Peyer's patch (tissue), 4 donors: ENCODE measurements at places on chromosomes 1 and 21. TPM values are rescaled to one million over a fixed set of nuclear protein-coding genes. Genes with fewer than 3 reads are reported as not detected.

Gene CA6
- not detected for total RNA-seq

- H3K4me3 ChIP-seq = no peak overlapping the region
- no peak overlapping the region for H3K27ac ChIP-seq
- no peaks in the 10 kb centered on the region for H3K36me3 ChIP-seq
- H3K27me3 ChIP-seq = no peaks in the 10 kb centered on the region
Measured at GRCh38 chr1:4797016-4797410, 142.6 kb downstream of the AJAP1 start.

Gene KCNA10
- not detected for total RNA-seq

DNA sequence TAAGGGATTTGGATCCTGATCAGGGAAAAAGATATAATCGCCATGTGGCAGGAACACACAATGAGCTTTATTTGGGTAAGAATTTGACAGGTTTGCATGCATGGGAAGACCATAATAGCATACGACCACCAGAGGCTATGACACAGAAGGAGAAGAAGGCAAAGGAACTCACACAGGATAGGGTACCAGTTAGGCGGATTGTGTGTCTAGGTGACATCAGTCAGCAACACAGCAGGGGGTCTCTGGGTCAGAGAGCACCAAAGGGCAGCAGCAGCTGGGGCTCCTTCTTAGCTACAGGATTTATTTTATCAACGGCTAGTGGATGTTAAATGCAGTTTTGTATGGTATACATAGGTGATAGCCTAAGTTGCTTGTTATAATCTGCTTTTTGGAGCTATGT lies 551.3 kb downstream of the KCNT2 start:
- no peak overlapping the region for H3K4me3 ChIP-seq
- DNase-seq = no peak
- no peak overlapping the region for H3K27ac ChIP-seq

GRCh38 chr1:61404597-61405376 lies 320.2 kb downstream of the TM2D1 start:
- H3K4me3 ChIP-seq = no peak overlapping the region
- no peak overlapping the region for H3K27ac ChIP-seq
- no peaks in the 10 kb centered on the region for H3K4me1 ChIP-seq

DNA sequence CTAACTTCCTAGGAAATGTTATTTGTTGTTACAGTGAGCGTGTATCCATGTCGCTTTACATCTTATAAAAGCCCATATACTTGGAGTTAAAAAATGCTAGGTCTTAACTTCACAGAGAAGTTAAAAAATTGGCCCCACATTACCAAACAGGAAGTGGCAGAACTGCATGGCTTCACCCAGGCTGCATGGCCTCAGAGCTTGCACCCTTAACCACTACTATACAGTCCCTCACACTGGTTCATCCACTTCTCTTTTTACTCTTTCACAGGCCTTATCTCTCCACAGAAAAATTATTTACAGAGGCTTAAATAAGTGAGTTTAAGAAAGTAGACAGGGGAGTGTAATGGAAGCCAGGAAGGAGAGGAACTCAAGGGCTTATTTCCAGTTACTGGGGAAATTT lies 402.5 kb downstream of the HHAT start:
- DNase-seq = no peak
- no peak overlapping the region for H3K4me3 ChIP-seq
- H3K4me1 ChIP-seq = no peaks in the 10 kb centered on the region
- H3K27ac ChIP-seq = no peak overlapping the region
- no peaks in the 10 kb centered on the region for H3K27me3 ChIP-seq

Gene SLAMF8
- total RNA-seq = 18.2 TPM

DNA sequence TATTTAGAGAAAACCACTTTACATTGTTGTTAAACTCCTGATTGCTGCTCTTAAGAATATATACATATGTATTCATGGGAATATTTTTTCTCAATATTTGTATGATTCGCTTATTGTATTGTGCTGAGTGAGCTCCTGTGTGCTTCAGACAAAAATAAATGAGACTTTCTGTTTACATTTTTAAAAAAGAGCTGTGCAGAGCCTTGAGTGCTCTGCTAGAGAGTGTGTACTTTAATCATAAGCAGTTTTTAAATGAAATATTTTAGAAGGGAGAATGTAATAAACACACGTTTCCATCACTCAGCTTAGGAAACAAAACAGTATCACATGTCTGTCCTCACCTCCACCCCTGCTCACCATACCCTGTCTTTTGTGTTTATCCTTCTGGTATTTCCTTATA lies 9.7 kb downstream of the PTPN14 start:
- no peak overlapping the region for H3K27ac ChIP-seq
- no peaks in the 10 kb centered on the region for H3K36me3 ChIP-seq
- no peaks in the 10 kb centered on the region for H3K4me1 ChIP-seq
- H3K4me3 ChIP-seq = no peak overlapping the region
- DNase-seq = no peak

Gene SLFNL1
- not detected for total RNA-seq

DNA sequence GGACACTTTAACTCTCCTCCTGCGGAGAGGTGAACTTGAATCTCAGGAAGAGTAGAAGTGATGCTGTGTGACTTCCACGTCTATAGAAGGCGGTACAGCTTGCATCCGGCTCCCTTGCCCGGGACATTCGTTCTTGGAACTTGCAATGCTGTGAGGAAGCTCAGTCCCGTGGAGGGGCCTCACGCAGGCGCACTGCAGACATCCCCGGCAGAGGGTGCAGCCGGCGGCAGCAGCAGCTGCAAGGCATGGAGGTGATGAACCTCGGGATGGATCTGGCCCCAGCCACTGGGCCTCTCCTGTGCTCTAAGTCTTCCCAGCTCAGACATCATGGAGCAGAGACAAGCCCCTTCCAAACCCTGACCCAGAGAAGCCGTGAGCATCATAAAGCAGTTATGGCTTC lies 61.8 kb upstream of the SOD1 start:
- H3K4me1 ChIP-seq = no peaks in the 10 kb centered on the region
- no peaks in the 10 kb centered on the region for H3K36me3 ChIP-seq
- no peaks in the 10 kb centered on the region for H3K27me3 ChIP-seq
- DNase-seq = no peak
- H3K27ac ChIP-seq = no peak overlapping the region

- H3K36me3 ChIP-seq = no peaks in the 10 kb centered on the region
- H3K4me1 ChIP-seq = no peaks in the 10 kb centered on the region
- no peak overlapping the region for H3K4me3 ChIP-seq
- no peaks in the 10 kb centered on the region for H3K27me3 ChIP-seq
- DNase-seq = no peak
Measured at GRCh38 chr1:224234017-224234416, 51.0 kb downstream of the DEGS1 start.

- H3K4me3 ChIP-seq = no peak overlapping the region
- no peak overlapping the region for H3K27ac ChIP-seq
- no peaks in the 10 kb centered on the region for H3K27me3 ChIP-seq
- DNase-seq = no peak
- no peaks in the 10 kb centered on the region for H3K4me1 ChIP-seq
- H3K36me3 ChIP-seq = no peaks in the 10 kb centered on the region
Measured at GRCh38 chr1:212077028-212077427, 41.5 kb downstream of the DTL start.

DNA sequence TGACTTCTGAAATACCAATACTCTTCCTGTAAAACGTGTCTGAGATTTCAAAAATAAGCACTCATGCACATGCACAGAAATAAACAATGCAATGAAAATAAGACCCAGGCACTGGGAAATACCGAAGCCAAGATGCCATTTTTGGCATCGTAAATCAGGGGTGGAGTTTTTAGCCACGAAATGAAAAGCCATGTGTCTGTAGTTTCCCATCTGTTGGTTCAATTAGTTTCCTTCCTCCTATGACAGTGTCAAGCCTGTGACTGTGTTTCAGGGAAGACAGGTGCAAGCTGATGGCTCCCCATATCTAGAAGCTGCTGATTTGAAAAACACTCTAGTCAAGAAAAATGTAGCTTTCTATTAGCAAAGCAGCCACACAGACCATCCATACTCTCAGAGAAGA lies 480.4 kb upstream of the CAMK1G start:
- H3K4me3 ChIP-seq = no peak overlapping the region
- H3K4me1 ChIP-seq = peaks cover 6% of the 10 kb centered on the region
- no peaks in the 10 kb centered on the region for H3K36me3 ChIP-seq
- no peak overlapping the region for H3K27ac ChIP-seq

DNA sequence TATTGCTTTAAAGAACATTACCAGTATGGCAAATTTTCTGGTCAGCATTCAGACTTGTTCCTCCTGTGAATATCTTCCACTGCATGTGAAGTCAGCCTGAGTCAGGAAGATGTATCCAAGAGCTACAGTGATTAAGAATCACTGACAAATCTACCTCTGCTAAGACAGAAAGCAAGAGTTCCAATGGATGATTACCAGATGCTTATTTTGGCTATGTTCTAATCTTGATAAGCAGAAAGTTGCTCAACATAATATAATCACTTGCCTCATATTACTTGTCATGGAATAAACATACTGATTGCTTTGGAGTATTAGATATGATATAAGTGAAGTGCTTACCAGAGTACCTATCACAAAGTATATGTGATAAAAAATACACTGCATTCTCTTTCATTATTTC lies 738.1 kb downstream of the ADGRL2 start:
- H3K4me3 ChIP-seq = no peak overlapping the region
- no peaks in the 10 kb centered on the region for H3K4me1 ChIP-seq
- H3K27ac ChIP-seq = no peak overlapping the region
- no peaks in the 10 kb centered on the region for H3K27me3 ChIP-seq
- no peaks in the 10 kb centered on the region for H3K36me3 ChIP-seq

- peaks cover 59% of the 10 kb centered on the region for H3K36me3 ChIP-seq
- no peak for DNase-seq
- H3K27me3 ChIP-seq = no peaks in the 10 kb centered on the region
- H3K27ac ChIP-seq = no peak overlapping the region
Measured at GRCh38 chr21:32332463-32332951, 33.9 kb downstream of the MRAP start.

DNA sequence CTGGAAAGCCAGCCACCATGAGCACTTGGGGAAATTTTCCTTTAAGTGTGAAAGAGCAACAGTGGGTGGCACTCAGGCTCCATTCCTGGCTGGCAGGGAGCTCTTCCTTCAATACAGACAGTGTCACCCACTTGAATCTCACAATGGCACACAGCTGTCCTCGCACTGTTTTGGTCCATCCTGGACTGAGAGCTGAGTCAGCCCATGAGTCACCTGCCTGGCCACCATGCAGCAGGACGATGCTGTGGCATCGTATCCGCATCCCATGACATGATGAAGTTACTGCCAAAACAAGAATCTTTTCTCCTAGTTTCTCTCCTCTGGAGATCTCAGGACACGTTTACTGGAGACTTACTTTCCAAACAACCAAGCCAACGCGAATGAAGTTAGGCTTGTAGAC lies 6.0 kb downstream of the TMPRSS2 start:
- no peak for DNase-seq
- H3K4me3 ChIP-seq = no peak overlapping the region
- H3K27ac ChIP-seq = peak overlapping the region; percentile 91

DNA sequence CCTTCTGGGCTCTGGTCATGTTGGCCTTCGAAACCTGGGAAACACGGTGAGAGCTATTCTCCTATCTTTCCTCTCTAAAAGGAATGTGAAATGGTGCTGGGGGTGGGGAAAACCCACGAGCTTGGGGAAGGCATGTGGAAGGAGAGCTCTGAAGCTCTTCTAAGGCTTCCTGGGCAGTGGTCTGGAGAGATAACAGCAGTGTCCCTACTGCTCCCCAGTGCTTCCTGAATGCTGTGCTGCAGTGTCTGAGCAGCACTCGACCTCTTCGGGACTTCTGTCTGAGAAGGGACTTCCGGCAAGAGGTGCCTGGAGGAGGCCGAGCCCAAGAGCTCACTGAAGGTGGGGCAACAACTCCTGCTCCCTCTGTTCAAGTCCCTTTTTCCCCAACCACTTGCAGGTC lies 2.8 kb downstream of the USP21 start:
- no peaks in the 10 kb centered on the region for H3K27me3 ChIP-seq
- no peak overlapping the region for H3K4me3 ChIP-seq
- peaks cover 16% of the 10 kb centered on the region for H3K4me1 ChIP-seq
